ENCODE measurements at places on chromosomes 1 and 21. TPM values are rescaled to one million over a fixed set of nuclear protein-coding genes. Genes with fewer than 3 reads are reported as not detected.

Gene TMEM39B
- 11.9 TPM for total RNA-seq

Gene GFI1
- 0.23 TPM for total RNA-seq

Gene RNPEP
- 86.5 TPM for total RNA-seq

Gene ELAVL4
- total RNA-seq = not detected

Gene OXCT2
- total RNA-seq = 0.49 TPM

Gene TMOD4
- total RNA-seq = not detected

Gene SHE
- 0.16 TPM for total RNA-seq

Gene SYCP1
- not detected for total RNA-seq

Gene PTGFR
- total RNA-seq = not detected
